ENCODE measurements at places on chromosomes 4 and X.

DNA sequence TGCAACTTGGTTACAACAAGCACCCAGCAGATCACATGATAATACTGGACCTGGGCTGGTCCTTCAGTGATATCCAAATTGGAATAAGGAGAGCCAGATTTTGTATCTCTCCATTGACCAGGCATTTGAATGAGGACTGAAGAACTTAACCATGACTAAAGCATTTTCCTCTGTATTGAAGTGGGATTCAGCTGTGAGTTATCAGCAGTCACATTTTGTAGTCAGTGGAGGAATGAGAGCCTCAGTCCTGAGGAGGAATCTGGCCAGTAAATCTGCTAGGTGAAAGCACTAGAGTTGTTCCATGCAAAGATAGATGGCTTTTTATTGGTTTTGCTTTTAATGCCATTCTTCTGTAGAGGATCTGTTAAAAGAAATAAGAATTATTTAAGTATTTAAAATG is 1506.0 kb downstream of the PCDH7 start:
- no peak for DNase-seq

DNA sequence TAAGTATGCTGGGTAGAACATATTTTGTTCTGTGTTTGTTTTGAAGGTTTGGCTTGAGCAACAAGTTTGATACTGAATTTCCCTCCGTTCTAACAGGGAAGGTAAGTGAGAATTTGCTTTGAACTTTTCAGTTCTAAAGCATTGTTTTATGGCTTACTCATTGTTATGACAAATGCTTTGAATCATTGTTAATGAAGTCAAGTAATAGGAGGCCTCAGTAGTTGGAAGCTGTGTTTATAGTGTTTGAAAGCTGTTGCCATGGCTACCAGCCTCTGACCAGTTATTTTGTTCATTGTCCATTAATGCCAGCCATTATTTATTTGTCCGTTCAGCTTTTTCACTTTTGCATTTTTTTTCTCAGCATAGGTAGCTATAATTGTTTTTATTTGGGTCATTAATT is 14.4 kb downstream of the CHIC1 start:
- DNase-seq, result no peak

DNA sequence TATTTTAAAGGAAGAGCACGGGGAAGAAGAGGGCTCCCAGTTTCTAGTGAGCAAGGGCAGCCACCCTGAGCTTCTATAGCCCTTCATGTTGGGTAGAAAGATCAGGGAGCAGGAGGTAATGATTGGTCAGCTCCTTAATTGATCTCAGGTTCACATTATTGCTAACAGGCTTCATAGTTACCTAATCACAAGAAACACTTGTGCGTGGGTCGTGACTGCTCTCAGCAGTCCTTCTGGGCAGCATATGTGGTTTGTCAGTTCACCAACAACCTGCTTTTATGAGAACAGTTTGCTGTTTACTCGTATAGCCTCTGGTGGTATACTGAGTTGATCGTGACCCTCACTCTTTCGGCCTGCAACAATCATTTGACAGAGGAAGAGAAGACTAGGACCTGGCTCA is 4.7 kb upstream of the DOK7 start:
- DNase-seq, result no peak

GRCh38 chr4:139720806-139721205 is 55.2 kb downstream of the MGST2 start:
- DNase-seq, result peak; percentile 14

- DNase-seq, result no peak
Observed at GRCh38 chr4:139587446-139587845, 31.4 kb upstream of the SETD7 start.

- no peak for DNase-seq
Observed at GRCh38 chr4:155602351-155603140, 64.1 kb upstream of the GUCY1A1 start.

DNA sequence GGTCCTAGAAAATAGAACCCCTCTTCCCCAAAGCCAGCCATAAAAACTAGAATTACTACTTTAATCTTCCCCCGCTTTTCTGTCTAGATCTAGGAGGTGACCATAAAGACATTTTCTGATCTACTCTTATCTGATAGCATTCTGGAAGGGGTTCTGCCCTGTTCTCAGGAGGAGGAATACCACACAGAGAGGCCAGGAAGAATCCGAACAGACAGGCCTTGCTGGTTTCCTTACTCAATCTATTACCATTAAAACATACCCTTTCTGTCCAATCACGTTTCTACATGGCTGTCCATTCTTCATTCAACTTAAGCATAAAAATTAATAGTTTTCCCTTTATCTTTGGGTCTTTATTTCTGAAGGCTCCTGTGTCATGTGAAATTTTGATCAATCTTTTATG is 198.7 kb downstream of the GPAT3 start:
- DNase-seq, result no peak

- DNase-seq, result peak; percentile 33
Observed at GRCh38 chrX:47643926-47644325, 6.4 kb downstream of the ELK1 start.

DNA sequence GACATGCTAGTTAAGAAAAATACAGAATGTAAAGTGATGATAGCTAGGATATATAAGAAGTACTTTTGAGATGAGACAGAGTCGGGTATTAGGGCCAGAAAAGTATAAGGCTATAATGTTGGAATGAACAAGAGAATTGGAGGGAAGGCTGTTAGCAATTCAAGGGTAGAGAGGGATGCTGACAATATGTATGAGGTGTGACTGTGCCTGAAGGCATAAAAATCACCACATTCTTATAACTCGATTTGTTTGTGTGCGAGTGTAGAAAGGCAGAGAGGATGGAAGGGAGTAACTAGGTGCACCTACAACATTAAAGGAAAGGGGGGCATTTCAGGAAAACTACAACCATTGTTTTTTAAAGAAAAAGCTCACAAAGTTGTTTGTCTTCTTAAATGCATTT is 86.0 kb downstream of the FAT4 start:
- no peak for DNase-seq

- DNase-seq, result no peak
Observed at GRCh38 chrX:20498851-20499635, 232.3 kb upstream of the RPS6KA3 start.

DNA sequence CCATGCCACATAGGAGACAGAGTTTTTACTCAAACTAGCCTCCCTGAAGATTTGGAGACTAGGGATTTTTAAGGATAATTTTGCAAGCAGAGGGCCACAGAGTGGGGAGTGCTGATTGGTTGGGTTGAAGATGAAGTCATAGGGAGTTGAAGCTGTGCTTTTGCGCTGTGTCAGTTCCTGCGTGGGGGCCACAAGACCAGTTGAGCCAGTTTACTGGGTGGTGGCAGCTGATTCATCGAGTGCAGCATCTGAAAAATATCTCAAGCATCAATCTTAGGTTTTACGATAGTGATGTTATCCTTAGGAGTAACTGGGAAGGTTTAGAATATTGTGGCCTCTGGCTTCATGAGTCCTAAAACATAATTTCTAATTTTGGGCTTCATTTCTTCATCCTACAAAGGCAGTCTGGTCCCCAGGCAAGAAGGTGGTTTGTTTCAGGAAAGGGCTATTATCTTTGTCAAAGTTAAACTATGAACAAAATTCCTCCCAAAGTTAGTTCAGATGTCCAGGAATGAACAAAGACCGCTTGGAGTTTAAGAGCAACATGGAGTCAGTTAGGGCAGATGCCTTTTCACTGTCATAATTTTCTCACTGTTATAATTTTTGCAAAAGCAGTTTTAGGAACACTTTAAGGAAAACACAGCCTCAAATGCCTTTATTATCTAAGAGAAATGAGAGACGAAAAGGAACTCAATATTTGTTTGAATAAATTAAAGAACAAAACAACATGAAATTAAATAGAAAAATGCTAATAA is 960.8 kb upstream of the PRKX start:
- no peak for DNase-seq

GRCh38 chr4:170102426-170102825 is 12.7 kb upstream of the AADAT start:
- DNase-seq, result no peak

GRCh38 chrX:69186651-69187050 is 21.4 kb upstream of the PJA1 start:
- no peak for DNase-seq

DNA sequence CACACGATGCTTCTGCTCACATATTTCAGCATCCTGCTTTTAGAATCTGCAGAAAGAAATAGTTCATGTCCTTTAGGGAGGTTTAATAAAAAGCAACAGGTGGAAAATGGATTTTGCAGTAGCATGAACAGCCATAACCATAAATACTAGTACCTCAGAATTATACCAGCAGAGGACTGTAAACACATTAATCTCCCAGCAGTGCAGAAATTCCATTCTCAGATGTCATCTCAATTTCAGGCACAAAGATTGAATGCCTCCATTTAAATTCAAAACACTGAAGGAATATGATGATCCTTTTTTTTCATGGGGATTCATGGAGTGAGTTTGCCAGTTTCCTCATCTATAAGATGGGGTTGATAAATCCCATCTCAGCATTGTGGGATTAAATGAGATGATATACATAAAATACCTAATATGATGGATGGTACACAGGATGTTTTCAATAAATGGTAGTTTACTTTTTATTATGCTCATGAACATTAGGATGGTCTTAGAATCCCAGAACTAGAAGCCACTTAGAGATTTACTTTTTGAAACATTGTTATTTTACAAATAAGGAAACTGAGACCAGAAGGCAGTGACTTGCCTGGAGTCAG is 566 bp upstream of the LIMCH1 start:
- no peak for DNase-seq

DNA sequence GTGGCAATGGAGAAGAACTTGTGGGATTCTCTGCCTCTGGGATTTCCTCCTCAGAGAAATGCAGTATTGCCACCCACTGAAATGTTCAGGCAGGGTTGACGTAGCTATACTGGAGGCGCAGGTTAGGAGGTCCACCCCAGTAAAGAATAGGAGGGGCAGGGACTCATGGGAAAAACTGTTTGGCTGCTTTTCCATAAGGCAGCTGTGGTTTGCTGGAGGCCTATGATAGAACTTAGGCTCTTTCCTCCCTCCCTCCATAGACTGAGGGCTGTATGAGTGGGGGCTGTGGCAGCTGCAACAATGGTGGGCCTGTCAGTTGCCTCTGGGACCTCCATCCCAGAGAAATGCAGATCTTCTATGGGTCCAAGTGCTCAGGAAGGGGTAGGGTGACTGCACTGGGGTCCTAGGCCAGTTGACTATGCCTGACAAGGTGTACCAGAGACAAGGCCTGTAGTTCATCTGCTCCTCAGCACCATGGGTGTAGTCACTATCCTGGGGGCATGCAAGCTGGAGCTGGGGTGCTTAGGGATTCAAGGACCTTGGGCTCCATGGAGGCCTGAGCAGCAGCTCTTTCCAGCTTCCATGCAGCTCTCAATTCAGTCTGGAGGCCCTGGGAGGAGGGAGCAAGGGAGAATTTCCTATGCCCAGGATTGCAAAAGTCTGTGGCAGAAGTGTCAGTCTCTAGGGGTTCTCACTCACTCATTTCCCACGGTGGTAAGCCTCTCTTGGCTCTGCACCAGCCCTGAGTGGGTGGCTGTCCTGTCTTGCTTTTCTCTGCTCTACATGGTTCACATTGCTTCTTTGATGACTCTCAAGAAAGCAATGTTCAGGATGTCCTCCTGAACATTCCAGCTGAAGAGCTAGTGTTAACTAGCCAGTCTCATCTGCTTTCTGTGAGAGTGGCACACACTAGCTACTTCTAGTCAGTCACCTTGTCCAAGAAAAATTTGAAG is 353.0 kb downstream of the IDS start:
- no peak for DNase-seq

DNA sequence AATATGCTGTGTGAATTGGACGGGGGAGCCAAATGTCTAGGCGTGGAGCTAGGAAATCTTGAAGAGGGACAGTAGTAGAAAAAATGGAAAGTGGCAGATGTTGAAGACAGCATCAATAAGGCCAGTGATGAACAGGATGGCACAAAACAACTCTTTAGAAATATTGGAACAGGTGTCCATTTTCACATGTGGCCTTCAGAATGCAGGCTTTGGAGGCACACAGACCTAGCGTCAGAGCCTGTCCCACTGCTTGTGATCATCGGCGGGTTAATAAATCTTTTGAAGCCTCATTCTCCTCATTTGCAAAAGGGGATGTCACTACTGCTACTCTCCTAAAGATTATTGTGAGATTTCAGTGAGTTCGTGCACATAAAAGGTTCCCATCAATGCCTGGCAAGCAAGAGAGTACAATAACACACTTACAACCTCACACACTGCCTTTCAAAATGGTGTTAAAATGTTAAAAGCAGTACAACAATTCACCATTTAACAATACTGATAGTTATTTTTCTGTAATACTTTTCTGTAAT is 2.4 kb downstream of the PDLIM3 start:
- no peak for DNase-seq

Data from suppressor macrophage treated with lipopolysaccharide for 1 hour (primary cell).